ENCODE measurements at places on chromosomes 13 and 19. TPM values are rescaled to one million over a fixed set of nuclear protein-coding genes. Genes with fewer than 3 reads are reported as not detected.

The PINLYP gene
- total RNA-seq = 10.4 TPM

The GJA3 gene
- total RNA-seq = not detected

The CCDC8 gene
- 42.6 TPM for total RNA-seq

The SH2D3A gene
- not detected for total RNA-seq

The RDH8 gene
- not detected for total RNA-seq

The CCNA1 gene
- total RNA-seq = 1.9 TPM

The ZNF415 gene
- total RNA-seq = 19.5 TPM

The MVB12A gene
- total RNA-seq = 3.8 TPM

The FGF21 gene
- not detected for total RNA-seq

The CYP2A6 gene
- total RNA-seq = not detected

The CGB8 gene
- not detected for total RNA-seq

The UBA52 gene
- 295 TPM for total RNA-seq

The KIR3DL2 gene
- total RNA-seq = not detected

The ZNF682 gene
- total RNA-seq = 1.3 TPM

The DDX39A gene
- total RNA-seq = 50.9 TPM

The ARL11 gene
- total RNA-seq = not detected

The IL17D gene
- total RNA-seq = 5.6 TPM

The CEP89 gene
- total RNA-seq = 15.3 TPM

The CBLC gene
- 0.29 TPM for total RNA-seq

The C19orf67 gene
- 1.7 TPM for total RNA-seq

The NDUFB7 gene
- 119 TPM for total RNA-seq

The HMG20B gene
- total RNA-seq = 232 TPM

The PRRG2 gene
- total RNA-seq = 0.95 TPM

The OR1M1 gene
- not detected for total RNA-seq

The MYBPC2 gene
- 0.24 TPM for total RNA-seq

The C13orf42 gene
- not detected for total RNA-seq

The RASIP1 gene
- total RNA-seq = 105 TPM

The SMIM44 gene
- total RNA-seq = not detected

The NBEA gene
- total RNA-seq = 58.1 TPM

The KCNRG gene
- 1.7 TPM for total RNA-seq

The TMEM221 gene
- not detected for total RNA-seq

The ZNF813 gene
- total RNA-seq = 1.8 TPM

The CLEC17A gene
- total RNA-seq = 0.55 TPM

The NOVA2 gene
- total RNA-seq = 17.6 TPM

The MEF2B gene
- total RNA-seq = not detected

The KCTD12 gene
- total RNA-seq = 91.5 TPM

The ZNF83 gene
- 124 TPM for total RNA-seq

All from uterus (tissue), 4 donors.